ENCODE measurements at places on chromosomes 12 and 14. TPM values are rescaled to one million over a fixed set of nuclear protein-coding genes. Genes with fewer than 3 reads are reported as not detected.
A peak's percentile ranks its signal among the peaks of the same experiment; 100 is the strongest.

DNA sequence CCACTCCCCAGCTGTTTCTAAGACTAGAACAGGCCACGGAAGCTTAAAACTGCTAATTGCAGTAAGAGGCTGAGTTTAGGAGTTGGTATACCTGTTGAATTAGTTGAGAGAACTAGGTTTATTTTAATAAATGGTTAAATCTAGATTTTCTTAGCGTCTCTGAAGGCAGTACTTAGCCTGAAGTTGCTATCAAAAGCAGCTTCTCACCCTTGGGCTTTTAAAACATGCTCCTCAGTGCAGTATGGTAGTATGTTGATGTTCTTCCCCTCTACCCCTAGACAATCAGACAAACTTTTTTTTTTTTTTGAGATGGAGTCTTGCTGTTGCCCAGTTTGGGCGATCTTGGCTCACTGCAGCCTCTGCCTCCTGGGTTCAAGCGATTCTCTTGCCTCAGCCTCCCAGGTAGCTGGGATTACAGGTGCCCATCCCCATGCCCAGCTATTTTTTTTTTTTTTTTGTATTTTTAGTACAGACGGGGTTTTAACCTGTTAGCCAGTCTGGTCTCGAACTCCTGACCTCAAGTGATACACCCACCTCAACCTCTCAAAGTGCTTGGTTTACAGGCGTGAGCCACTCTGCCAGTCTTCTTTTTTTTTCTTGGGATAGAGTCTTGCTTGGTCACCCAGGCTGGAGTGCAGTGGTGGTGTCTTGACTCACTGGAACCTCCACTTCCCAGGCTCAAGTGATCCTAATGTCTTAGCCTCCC lies 6.8 kb downstream of the SRSF5 start:
- DNase-seq = no peak
- no peaks in the 10 kb centered on the region for H3K27me3 ChIP-seq
- H3K4me3 ChIP-seq = no peak overlapping the region
- H3K36me3 ChIP-seq = peaks cover 93% of the 10 kb centered on the region
- no peak overlapping the region for H3K27ac ChIP-seq

GRCh38 chr14:52352569-52352968 lies 38.5 kb downstream of the PTGER2 start:
- peaks cover 22% of the 10 kb centered on the region for H3K36me3 ChIP-seq
- DNase-seq = peak; percentile 84
- H3K4me1 ChIP-seq = peaks cover 62% of the 10 kb centered on the region

GRCh38 chr14:24131549-24131966 lies 1.1 kb downstream of the FITM1 start:
- peak overlapping the region; percentile 19 for H3K27ac ChIP-seq
- no peak overlapping the region for H3K4me3 ChIP-seq
- H3K27me3 ChIP-seq = no peaks in the 10 kb centered on the region

DNA sequence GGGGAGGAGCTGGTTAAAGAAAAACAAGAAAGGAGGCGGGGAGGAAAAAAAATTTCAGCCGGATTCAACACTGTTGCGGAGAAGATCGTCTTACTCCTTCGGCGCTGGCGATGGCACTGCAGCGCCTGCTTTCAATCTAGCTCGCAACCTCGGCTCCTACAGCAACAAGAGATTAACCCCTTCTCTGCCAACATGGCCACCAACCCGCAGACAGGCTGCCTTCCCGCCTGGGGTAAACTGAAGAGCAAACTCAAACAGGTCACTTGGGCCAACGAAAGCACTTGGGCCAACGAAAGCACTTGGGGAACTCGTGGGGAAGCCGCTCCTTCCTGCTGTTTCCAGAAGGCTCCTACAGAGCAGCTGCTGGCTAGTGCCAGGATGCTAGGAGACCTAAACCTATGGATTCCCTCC lies 73.7 kb downstream of the CIT start:
- no peaks in the 10 kb centered on the region for H3K4me1 ChIP-seq
- H3K36me3 ChIP-seq = peaks cover 36% of the 10 kb centered on the region
- no peaks in the 10 kb centered on the region for H3K27me3 ChIP-seq
- no peak overlapping the region for H3K27ac ChIP-seq
- no peak for DNase-seq

DNA sequence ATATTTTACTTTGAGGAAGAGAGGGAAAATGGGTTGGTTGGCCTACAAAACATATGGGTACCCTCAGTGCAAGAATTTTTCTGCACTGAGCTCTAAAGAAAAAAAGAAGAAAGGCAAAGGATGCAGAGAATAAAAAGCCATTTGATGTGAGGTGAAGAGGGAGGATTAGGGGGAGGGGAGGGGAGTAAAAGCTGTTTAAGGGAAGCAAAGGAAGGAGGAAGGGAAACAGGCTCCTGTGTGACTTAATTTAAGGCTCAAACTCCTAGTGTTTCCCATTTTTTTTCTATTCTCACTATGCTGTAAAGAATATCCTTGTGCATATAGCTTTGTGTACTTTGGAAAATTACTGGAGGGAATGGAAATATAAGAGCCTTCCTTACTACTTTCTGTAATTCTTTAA lies 78.7 kb downstream of the NKX2-1 start:
- H3K27ac ChIP-seq = no peak overlapping the region
- H3K4me1 ChIP-seq = no peaks in the 10 kb centered on the region
- no peak overlapping the region for H3K4me3 ChIP-seq
- H3K36me3 ChIP-seq = no peaks in the 10 kb centered on the region
- H3K27me3 ChIP-seq = peaks cover 19% of the 10 kb centered on the region

GRCh38 chr14:75430116-75430515 lies 2.3 kb downstream of the JDP2 start:
- no peak overlapping the region for H3K27ac ChIP-seq
- no peaks in the 10 kb centered on the region for H3K36me3 ChIP-seq
- H3K27me3 ChIP-seq = peaks cover 21% of the 10 kb centered on the region
- no peak for DNase-seq
- H3K4me3 ChIP-seq = no peak overlapping the region
- H3K4me1 ChIP-seq = peaks cover 18% of the 10 kb centered on the region

- H3K36me3 ChIP-seq = no peaks in the 10 kb centered on the region
- no peaks in the 10 kb centered on the region for H3K4me1 ChIP-seq
- H3K27ac ChIP-seq = no peak overlapping the region
- H3K27me3 ChIP-seq = no peaks in the 10 kb centered on the region
- H3K4me3 ChIP-seq = no peak overlapping the region
Observed at GRCh38 chr12:131840643-131841416, 12.6 kb downstream of the MMP17 start.

GRCh38 chr12:97275728-97276590 lies 186.6 kb upstream of the RMST start:
- no peaks in the 10 kb centered on the region for H3K4me1 ChIP-seq
- peaks cover 7% of the 10 kb centered on the region for H3K27me3 ChIP-seq
- no peak overlapping the region for H3K27ac ChIP-seq
- no peaks in the 10 kb centered on the region for H3K36me3 ChIP-seq

DNA sequence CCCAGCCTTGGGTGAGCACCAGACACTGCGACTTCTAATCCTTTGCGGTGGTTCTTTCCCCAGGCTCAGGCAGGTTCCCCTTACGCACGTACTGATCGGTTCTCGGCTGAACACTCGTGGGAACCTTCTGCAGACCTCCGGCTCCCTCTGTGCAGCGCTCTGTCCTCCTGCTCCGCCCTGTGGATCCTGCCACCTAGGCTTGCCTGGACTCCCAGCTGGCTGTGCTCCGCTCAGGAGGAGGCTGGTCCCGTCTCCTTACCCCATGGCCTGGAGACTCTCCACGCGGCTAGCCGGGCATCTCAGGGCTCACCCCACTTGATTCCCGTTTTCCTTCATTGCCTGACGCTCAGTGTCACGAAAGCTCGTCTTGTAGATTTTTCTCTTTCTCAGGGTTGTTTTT lies 34.7 kb downstream of the TNFAIP2 start:
- peaks cover 1% of the 10 kb centered on the region for H3K27me3 ChIP-seq
- H3K36me3 ChIP-seq = no peaks in the 10 kb centered on the region
- H3K27ac ChIP-seq = no peak overlapping the region
- no peaks in the 10 kb centered on the region for H3K4me1 ChIP-seq
- no peak for DNase-seq

- DNase-seq = no peak
- no peak overlapping the region for H3K4me3 ChIP-seq
- H3K4me1 ChIP-seq = no peaks in the 10 kb centered on the region
- H3K27me3 ChIP-seq = peaks cover 35% of the 10 kb centered on the region
Observed at GRCh38 chr12:97464385-97465321, 2.0 kb downstream of the RMST start.

DNA sequence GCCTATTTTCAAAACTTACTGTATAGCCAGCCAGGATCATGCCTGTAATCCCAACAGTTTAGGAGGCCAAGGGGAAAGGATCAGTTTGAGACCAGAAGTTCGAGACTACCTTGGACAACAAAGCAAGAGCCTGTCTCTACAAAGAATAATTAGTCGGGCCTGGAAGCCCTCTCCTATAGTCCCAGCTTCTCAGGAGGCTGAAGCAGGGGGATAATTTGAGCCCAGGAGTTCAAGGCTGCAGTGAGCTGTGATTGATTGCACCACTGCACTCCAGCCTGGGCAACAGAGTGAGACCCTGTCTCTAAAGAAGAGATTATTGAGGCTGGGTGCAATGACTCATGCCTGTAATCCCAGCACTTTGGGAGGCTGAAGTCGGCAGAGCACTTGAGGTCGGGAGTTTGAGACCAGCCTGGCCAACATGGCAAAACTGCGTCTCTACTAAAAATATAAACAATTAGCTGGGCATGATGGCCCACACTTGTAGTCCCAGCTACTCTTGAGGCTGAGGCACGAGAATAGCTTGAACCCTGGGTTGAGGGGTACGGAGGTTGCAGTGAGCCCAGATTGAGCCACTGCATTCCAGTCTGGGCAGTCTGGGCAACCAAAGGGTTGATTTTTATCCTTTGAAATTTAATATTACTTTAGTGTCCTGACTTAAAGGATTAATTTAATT lies 14.1 kb downstream of the EID3 start:
- H3K36me3 ChIP-seq = peaks cover 62% of the 10 kb centered on the region
- peaks cover 12% of the 10 kb centered on the region for H3K4me1 ChIP-seq
- no peak overlapping the region for H3K4me3 ChIP-seq
- DNase-seq = peak; percentile 34
- no peak overlapping the region for H3K27ac ChIP-seq

DNA sequence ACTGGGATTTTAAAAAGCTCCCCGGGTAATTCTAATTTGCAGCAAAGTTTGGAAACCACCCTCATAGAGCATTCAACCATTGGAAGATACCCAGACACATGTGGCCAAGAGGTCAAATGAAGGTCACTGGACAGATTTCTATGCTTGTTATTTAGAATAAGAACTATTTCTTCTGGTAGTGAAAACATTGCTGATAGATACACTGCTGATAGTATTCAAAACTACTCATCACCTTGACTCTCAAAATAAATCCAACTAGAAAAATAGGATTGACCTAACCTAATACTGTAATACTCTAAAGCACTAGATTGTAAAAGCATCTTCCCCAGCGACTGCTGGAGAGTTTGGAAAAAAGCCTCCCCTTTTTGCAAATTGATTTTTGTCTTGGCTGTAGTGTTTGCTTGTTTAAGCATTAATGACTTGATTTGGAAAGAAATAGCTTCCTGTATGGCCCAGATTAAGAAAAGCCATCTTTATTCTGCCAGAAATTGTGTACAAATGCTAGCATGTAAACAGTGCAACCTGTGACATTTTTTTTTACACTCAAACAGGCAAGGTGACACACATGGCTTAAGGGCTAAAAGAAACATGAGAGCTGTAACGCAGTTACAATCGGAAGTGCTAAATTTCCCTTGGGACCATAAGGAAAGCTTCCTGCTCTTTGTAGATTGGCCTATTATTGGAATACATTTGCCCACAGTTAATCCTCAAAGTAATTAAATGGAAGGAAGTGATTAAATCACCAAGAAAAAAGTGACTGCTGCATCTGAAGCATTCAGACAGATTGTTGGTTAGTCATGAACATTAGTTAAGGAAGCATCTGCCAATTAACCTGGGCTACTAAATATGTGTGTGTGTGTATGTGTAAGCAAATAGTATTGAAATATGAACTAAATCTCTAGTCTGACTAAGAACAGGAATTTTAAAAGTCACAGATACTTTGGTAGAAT lies 356.5 kb upstream of the ATP2B1 start:
- H3K36me3 ChIP-seq = no peaks in the 10 kb centered on the region
- H3K27ac ChIP-seq = no peak overlapping the region
- DNase-seq = no peak
- H3K4me3 ChIP-seq = no peak overlapping the region
- H3K4me1 ChIP-seq = no peaks in the 10 kb centered on the region

ASB2 gene
- 21.1 TPM for total RNA-seq

C1QL4 gene
- total RNA-seq = not detected

GPN3 gene
- total RNA-seq = 60.0 TPM

TMEM63C gene
- total RNA-seq = 2.3 TPM

AMHR2 gene
- total RNA-seq = 0.09 TPM

AMIGO2 gene
- 13.6 TPM for total RNA-seq

LMNTD1 gene
- total RNA-seq = not detected

ADCK1 gene
- total RNA-seq = 4.9 TPM

Data from activated CD4-positive, alpha-beta T cell treated with anti-CD3 and anti-CD28 coated beads, Interleukin-2, amount 10 ng/mL, durations not matched to agents 24 days and 14 days (primary cell).